GM12864 (cell line): ENCODE measurements at places on chromosomes 4 and X.

DNA sequence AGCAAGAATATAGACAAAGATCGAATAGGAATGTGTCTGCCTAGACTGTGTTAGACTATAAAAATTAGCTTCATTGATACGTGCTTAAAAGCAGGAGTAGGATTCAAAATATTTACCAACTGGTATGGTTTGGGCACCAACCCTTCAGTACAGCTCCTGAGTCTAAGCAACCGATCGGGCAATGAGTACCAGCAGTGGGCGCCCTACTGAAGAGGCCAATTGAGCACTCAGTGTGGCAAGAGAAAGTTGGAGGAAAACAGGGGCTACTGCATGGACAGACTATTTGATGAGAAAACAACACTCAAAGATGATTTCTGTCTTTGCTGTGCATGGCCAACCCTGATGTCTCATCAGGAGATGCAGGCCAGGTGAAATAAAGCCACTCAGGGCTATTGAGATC, 176.0 kb upstream of the NWD2 start:
- DNase-seq = no peak

DNA sequence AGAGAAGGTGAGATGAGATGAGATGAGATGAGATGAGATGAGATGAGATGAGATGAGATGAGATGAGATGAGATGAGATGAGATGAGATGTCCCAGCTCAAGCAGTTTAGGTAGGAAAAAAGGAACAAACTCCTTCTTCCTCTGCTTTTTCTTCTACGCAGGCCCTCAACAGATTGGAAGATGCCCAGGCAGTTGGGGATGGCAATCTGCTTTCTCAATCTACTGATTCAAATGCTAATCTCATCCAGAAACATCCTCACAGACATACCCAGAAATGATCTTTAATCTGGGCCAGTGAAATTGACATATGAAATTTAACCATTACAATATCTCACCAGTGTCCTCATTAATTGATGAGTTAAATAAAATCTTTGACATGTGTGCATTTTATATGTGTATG, 370.3 kb upstream of the SLC7A11 start:
- DNase-seq = no peak

DNA sequence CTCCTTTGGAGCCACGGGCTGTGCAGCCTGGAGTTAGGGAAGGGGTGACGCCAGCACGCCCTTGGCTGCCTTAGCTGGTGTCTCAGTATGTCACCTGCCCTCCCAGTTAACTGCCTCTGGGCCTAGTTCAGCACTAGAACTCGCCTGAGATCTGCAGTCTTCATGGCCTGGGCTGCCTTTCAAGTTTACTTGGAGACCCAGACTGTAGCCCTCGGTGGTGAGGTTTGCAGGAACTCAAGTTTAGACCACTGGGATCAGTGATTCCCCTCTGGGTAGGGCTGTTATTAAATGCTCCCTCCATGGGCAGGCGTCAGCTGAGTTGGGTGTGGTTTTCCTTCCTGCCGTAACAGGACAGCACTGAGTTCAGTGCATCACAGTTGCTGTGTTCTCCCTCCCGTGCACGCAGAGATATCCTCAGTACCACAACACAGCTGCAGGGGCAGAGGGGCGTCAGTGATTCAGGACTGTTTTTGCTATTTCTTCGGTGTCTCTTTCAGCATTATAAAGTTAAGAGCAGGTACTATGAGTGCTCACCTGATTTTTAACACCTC, 30.5 kb downstream of the PLAC8 start:
- no peak for DNase-seq

- no peak for DNase-seq
These were observed 212.7 kb downstream of the RPA4 start for GRCh38 chrX:97096385-97096784.

GRCh38 chr4:36280555-36280954, 861 bp upstream of the DTHD1 start:
- DNase-seq = no peak

DNA sequence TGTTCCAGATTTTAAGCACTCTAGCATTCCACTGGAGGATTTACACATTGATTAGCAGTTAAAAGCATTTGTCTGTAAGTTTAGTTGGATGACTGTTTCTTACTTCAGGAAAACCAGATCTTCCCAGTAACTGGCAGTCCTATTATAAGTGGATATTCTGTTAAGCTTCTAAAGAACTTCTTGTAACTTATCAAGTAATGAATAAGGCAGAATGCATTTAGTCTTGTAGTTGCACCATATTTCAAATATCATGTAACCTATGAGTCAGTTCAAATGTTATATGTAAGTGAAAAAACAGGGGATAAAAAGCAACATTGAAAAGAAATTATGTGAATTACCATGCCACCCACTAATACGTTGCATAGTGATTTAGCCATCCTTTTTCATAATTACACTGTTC, 30.2 kb upstream of the TENM3 start:
- no peak for DNase-seq

- no peak for DNase-seq
These were observed 34.1 kb upstream of the AFF2 start for GRCh38 chrX:148466292-148466691.

- DNase-seq = no peak
These were observed 1.0 kb downstream of the PNMA3 start for GRCh38 chrX:153057281-153057680.

DNA sequence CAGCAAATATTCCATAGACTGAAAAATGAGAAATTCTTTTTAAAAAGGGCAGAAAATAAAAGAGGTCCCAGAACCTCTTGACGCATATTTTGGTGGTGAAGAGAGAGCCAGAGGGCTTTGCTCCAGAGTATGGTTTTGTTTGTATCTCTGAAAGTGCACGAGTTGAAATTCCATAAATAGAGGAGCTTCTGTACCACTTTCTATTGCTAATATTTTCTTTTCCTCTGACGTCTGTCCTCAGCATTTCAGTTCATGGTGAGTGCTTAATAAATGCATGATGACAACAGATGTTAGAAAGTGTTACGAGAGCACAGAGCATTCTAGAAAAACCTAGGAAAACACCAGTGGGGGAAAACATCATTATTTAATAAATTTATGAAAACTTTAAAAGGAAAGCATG, 145.6 kb downstream of the AMELX start:
- DNase-seq = no peak

GRCh38 chr4:1090465-1091440, 22.6 kb downstream of the RNF212 start:
- no peak for DNase-seq

DNA sequence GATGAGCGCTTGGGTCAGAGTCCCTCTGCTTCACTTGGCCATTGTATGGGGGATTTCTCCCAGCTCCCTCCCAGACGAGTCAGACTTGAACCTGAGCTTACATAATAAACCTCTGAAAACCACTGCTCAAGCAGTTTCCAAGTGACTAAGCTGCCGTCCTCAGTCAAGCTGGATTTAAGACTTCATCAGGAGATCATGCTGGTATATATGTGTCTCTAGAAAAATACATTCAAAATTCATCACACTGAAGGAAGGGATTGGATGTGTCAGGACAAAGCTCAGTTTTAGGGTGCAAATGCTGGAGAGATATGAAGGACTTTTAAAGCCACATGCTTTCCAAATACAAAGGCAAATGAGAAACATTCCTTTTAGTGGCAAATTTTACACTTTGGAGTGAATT, 114.3 kb downstream of the QDPR start:
- DNase-seq = no peak

DNA sequence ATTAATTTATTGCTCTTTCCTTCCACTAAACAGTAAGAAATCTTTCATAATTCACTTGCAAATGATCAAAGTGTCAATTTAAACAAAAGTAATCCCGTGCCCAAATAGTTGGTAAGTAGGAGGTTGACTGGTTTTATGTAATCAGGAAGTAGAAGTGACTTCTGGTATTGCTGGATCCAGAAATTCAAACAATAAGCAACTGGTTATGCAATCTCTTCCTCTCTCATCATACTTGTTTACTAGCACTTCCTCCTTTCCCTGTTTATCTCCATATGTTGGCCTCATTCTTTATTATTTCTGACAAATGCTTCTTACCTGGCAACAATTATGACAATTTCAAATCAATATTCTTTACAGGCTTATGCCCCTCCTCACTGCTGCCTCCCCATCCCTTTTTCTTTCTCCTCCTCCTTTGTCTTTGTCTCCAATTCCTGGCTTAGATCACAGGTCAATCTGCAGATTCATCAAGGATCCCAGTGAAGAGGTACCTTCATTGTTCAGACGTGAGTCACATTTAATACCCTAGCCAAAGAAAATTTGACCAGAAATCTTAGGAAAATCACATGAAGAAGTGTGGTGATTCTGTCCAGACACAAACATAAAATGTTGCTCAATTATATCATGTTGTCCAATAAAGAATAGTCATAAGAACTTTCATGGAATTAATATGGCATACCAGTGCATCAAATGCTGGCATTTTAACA, 323.2 kb upstream of the PCDH7 start:
- no peak for DNase-seq

DNA sequence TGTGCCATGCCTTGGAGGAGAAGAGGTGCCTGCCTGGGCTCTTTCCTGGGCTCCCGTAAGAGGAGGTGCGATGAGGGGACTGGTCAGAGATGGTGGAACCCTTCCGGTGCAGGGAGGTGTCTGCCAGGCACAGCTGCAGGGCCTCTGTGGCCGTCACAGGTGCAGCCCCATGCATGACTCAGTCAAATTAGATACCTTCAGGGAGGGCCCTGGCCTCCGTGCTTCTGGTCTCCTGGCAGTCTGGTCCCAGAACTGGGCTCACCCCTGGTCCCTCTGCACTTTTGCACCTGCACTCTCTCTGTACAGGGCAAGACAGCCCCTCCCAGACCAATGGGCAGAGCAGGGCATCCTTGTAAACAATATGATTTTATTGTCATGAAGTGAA, 49.9 kb upstream of the LRPAP1 start:
- no peak for DNase-seq

DNA sequence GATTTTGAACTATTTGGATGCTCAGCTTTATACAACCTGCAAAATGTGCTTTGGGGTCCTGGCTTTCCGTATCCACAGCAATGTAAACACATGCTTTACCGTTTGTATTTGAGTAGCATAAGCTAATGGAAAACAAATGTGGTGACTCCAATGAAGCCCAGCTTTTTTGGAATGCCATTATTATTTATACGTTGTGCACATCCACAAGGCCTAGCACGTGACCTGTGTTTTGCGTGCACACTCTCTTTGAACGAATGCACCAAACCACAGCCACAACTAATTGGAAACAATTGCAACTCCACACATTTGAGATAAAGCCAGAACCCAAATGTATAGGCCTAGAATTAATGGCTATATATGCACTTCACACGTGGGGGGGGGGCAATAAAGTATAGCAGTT, 189.5 kb upstream of the GPC4 start:
- no peak for DNase-seq

GRCh38 chr4:15065516-15065915, 63.2 kb downstream of the CPEB2 start:
- no peak for DNase-seq

DNA sequence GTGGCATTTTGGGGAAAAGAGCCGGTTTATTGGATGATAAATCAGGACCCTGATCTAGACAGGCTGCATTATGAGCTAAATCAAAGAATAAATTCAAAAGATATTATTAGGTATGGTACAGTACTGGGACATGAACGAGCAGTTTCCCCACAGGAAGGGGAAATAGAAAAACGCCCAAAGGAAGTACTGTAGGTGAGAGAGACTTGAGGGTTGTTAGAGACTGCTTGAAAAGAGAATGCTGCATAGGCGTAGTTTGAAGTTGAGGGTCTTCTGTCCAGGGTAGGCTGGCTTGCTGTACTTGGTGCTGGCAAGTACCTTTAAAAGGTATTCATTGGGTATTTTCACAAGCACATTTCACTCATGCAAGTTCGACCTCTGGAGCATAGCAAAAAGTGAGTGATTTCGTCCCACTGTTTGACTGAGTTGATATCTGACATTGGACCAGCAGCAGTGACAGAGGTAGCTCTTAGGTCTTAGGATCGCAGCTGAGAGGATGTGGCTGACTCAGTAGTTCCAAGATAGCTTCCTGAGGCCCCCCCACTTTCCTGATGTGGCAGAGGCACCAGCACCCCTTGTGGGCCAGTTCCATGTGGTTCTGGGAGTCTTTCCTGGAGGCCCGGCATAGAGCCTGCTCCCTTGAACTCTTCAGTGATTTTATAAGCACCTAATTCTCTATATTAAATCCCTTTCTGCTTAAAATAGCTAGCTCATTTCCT, 64.3 kb downstream of the TMEM131L start:
- DNase-seq = no peak

DNA sequence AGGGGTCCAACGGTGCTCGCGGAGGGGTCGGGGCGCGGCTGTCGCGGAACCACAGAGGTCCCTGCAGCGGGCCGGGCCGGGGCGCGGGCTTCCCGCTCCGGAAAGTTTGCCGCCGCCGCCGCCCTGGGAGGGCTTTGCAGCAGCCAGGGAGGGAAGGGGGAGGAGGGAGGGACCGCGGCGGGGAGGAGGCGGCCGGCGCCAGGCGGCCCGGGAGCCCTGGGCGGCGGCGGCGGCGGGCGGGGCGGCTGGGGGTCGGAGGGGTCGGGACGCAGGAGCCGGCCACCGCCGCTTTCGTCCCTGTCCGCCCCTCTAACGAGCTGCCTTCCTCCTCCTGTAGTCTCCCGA, 375 bp downstream of the FGFR3 start:
- DNase-seq = no peak

DNA sequence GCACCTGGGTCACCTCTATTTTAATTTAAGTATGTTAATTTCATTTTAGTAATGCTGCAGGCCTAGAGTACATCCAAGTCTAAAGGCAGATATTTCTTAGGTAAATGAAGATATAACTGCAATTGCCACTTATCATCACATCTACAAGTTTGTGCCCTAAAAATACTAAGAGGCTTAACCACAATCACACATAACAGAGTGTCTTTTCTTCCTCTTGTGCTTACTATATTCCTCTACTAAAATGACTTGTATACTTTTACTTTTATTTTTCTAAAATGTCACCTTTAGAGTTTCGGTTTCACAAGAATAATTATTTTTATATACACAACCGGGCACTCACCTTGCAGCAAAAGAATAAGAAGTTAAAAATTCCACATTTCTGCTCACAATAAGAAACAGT, 77.9 kb downstream of the EFHC2 start:
- DNase-seq = no peak

DNA sequence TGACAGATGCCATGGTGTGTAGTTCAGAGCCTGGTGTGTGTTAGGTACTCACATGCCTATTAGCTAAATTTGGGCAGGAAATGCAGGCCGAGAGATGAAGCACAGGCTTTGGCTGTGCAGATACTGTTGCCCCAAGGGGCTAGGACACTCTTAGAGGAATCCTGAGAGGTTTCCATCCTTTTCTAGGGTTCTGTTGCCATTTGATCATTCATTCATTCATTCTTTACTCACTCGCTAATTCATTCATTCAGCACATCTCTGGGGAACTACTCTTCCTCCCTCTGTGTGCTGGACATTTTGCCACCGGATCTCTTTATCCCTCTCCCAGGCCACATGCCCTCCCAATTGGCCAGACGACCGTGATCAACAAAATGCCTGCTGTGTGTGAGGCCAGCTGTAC, 43.9 kb upstream of the NSG1 start:
- DNase-seq = no peak
